ENCODE measurements at places on chromosomes 7 and 10.

- DNase-seq: no peak
These were observed 142.9 kb downstream of the CDH23 start for GRCh38 chr10:71539442-71540118.

DNA sequence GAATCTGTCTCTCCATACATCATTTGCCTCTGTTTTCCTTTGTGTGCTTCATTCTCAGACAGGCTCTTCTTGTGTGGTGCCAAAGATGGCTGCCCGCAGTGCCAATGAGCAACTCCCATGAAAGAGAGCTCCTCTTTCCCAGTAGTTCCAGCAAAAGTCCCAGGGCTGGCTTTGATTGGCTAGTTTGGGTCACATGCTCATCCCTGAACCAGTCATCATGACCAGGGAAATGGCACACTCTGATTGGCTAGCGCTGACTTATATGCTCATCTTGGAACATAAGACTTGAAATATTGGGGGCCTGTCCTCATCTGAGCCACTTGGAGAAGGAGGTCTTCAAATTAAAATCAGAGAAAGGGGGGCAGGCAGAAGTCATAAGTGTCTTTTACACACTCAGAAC, 112.7 kb downstream of the CDH23 start:
- DNase-seq: no peak

GRCh38 chr7:77727936-77728701, 31.9 kb downstream of the RSBN1L start:
- DNase-seq: no peak

DNA sequence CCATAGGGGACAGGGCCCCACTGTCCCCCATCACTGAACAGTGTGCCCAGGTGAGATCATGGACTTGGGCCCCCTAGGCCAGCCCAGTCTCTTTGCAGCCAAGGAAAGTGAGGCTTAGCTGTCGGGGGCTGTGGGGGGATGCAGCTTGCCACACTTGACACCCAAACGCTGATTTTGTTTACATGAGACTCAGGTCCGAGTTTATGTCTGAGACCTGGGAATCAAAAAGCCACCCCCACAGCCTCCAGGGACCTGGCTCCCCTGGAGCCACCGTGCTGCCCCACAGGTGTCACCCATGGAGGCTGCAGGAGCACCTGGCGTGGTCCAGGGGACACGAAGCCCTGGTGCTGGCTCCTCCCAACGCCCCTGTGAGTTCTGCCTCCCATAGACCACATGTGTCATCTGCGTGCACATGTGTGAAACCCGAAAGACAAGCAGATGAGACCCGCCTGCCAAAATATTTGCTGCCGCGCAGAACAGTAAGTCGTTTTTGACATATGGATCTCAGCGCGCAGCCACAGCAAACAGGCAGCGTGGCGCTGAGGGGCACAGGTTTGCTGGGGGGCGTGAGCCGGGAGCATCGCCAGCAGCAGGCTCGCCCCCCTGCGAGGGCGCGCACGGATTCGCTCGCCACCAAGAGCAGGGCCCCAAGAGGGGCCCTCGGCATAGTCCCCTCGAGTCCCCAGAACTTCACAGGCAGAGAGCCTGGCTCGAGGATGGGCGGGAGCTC, 112.3 kb downstream of the LHPP start:
- no peak for DNase-seq

GRCh38 chr7:92621561-92622023, 31.4 kb upstream of the FAM133B start:
- no peak for DNase-seq

GRCh38 chr10:3968727-3969126, 183.7 kb upstream of the KLF6 start:
- no peak for DNase-seq

DNA sequence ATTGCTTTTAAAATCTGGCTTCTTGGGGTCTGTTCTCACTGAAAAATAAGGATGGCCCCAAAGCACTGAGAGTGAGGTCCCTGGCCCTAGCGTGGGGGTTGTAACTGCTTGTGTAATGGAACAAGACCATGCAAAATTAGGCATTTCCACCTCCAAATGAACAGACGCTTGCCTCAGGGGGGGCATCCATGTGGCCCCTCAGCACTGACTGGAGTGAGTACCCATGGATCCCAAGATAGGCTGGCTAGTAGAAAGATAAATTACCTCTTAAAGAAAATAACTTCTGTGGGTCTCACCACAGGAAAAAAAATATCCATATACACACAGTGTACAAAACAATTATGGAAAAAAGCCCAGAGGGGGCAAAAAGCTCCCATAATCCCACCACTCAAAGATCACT, 15.2 kb upstream of the CPA1 start:
- DNase-seq: no peak

GRCh38 chr10:132427939-132428367, 31.0 kb downstream of the PWWP2B start:
- no peak for DNase-seq

- DNase-seq: no peak
These were observed 8.0 kb upstream of the SP8 start for GRCh38 chr7:20794676-20795075.

DNA sequence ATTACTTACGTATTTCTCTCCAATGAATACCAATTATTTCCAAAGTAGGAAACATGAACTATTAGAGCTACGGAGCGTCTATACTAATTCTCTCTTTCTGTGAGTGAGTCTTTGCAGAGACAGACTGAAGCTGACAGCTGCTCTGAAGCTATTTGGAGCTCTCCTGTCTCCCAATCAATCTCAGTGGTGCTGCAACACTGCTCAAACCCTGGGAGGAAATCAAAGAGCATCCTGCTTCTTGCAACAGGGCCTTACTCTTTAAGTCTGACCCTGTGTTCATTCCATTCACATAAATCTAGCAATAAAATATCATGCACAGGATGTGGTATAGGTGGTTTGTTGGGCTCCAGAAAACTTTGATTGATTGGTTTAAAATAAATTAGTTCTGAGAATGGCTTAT, 685.7 kb upstream of the IGFBP3 start:
- DNase-seq: no peak

Measured in effector CD4-positive, alpha-beta T cell (primary cell).